Activated CD4-positive, CD25-positive, alpha-beta regulatory T cell (primary cell): ENCODE measurements at places on chromosomes 5 and 9.

GRCh38 chr5:76789991-76790581 is 28.7 kb upstream of the F2RL1 start:
- DNase-seq = no peak

- DNase-seq = no peak
Measured at GRCh38 chr9:120235081-120235480, 344.9 kb downstream of the CDK5RAP2 start.

GRCh38 chr9:75418518-75418917 is 330.2 kb downstream of the OSTF1 start:
- no peak for DNase-seq

DNA sequence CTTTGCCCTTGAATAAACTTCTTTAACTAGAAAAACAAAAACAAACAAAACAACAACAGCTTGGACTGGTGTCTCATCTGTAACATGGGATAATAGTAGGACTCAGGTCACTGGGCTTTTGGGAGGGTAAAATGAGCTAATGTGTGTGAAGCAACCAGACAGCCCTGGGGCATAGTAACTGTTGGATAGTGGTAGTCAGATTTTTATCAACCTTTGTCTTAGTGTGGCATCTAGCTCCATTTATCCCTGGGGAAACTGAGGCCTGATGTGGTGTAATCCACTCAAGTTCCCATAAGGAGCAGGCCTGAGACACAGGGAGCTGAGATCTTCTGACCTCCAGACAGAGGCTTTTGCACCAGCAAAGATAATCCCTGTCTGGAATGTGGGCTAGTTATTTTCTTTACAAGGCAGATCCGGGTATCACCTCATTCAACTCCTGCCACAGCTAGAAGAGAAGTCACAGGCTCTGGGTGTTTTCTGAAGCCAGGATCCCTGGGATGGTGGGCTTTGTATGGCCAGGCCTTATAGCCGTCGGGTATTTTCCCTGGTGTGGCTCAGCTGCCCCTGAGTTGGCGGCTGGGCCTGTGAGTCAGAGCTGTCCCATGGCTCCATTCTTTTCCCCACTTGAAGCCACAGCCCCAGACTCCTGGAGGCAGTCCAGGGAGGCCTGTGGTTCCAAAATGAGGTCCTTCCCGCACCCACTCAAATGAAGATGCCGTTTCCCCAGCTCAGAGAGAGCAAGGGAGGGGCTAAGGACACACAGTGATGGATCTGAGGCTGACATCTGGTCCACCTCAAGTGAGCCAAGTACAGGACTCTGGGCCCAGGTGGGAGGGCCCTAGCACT is 26.1 kb upstream of the CSF1R start:
- no peak for DNase-seq

GRCh38 chr9:135971111-135971766 is 10.1 kb upstream of the UBAC1 start:
- DNase-seq = no peak

DNA sequence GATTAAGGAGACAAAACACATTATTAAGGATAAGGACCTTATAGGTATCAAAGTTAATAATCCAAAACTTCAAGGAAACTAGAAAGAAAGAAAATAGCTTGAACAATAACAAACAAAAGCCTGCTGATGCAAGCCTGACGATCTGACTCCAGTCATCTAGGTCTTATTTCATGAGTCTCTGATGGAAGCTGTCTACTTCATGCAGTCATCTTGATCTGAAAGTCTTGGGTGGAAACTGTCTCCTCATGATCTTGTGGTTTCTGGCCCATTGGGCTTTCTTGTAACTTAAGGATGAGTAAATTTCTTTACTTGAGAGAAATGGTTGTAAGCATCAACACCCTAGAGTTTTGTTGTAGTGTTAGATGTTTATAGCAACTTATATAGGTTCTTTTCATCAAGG is 20.6 kb upstream of the PSIP1 start:
- DNase-seq = no peak

- DNase-seq = no peak
Measured at GRCh38 chr5:68484307-68485068, 268.9 kb downstream of the PIK3R1 start.

DNA sequence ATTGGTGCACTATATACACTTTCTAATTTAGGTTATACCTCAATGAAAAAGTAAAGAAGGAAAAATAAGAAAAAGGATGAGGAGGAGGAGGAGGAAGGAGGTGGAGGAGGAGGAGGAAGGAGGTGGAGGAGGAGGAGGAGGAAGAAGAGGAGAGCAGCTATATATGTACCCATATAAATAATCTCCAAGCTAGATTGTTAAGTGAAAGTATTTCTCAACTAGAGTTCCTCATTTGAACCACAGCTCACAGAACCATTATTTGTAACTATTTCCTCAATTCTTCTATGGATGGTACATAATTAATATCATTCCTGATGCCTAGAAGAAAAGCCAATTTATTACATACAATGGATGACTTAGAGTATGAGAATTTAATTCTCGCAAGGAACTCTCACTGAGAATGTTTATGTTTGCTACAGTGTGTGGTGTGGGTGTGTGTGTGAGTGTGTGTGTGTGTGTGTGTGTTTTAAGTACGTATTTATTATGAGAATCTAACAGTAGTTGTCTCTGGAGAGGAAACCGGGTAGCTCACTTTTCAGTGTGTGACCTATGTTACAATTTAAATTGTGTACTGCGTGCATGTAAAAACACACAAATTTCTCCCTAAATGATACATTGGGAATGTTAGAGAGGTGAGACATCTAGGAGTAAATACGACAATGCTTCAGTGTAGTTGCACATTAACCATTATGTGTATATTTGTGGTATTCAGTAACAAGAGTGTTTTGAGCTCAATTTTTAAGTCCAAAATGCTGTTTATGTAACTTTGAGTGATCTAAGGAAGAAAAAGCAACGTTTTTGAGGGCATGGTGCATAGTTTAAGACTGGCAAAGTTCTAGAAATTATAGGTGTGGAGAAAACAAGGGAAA is 20.2 kb upstream of the NREP start:
- no peak for DNase-seq

DNA sequence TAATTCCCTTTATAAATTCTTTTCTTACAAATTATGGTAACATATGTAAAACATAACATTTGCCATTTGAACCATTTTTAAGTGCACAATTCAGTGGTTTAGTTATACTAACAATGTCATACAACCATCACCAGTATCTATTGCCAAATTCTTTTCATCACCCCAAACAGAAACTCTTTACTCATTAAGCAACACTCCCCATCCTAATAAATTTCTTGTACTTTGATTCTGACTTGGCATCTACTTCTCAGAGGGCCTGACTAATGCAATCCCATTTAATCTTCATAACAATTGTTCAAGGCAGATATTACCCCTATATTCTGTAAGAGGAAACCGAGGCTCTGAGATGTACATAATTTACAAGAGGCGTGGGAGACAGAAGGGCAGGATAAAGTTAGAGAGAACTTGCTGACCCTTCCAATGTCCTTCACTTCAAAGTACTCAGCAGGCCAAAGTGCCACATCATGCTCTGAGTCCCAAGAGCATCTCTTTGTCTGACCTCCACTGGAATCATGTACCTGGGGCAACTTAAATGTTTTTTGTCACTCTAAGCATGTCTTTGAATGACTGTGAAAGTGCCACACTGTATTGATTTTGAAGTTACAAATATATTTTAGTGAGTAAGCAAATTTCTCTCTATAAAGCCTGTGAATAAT is 255.3 kb downstream of the KIF4B start:
- DNase-seq = no peak

- no peak for DNase-seq
Measured at GRCh38 chr5:173717959-173718358, 101.5 kb upstream of the BOD1 start.

DNA sequence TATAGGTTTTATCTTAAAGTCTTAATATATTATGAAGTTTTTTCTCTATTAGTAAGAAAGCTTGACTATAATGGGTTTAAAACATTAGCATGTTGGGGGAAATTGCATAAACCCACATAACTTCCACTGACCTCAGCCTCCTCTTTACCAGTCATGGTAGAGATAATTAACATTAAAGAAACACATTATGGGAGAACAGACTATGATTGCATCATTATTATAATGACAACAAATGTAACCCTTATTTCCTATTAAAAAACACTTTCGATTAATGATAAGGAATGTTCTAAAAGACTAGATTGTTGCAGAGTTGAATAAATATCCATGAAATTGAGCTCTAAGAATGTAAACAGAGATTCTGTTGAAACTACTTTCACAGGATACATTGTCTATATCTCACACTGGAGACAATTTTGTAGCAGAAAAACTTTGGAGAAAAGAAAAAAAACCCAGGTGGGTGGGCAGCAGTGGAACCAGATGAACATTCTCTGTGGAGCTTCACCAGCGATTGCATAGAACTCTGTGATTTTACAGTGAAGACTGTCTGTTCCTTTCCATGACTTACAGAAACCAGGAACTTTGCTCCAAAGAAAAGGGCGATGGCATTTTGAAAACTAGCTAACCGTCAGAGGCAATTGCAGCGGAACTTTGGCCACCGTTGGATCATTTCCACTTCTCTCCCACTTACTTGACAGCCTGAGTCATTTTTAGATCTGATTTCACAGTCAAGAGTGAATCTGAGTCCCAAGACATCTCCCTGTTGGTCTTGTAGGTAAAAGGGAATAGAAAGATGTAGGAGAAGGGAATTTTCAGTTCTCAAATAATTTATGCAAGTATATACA is 21.0 kb upstream of the ERAP2 start:
- DNase-seq = no peak
